Thyroid gland (tissue), 4 donors: ENCODE measurements at places on chromosomes 3 and 15. TPM values are rescaled to one million over a fixed set of nuclear protein-coding genes. Genes with fewer than 3 reads are reported as not detected.

- no peak for DNase-seq
- H3K27me3 ChIP-seq = no peaks in the 10 kb centered on the region
- no peak overlapping the region for H3K4me3 ChIP-seq
- H3K27ac ChIP-seq = no peak overlapping the region
Measured at GRCh38 chr3:141489203-141489602, 2.4 kb downstream of the RASA2 start.

GRCh38 chr15:40087991-40088928 is 20.4 kb downstream of the BMF start:
- peak; percentile 66 for DNase-seq
- no peaks in the 10 kb centered on the region for H3K27me3 ChIP-seq
- peaks cover 18% of the 10 kb centered on the region for H3K36me3 ChIP-seq
- H3K4me3 ChIP-seq = no peak overlapping the region
- H3K4me1 ChIP-seq = peaks cover 100% of the 10 kb centered on the region

NXPE3 gene
- total RNA-seq = 18.9 TPM

ZNF619 gene
- total RNA-seq = 9.4 TPM
